ENCODE measurements at places on chromosomes 13 and 19.

DNA sequence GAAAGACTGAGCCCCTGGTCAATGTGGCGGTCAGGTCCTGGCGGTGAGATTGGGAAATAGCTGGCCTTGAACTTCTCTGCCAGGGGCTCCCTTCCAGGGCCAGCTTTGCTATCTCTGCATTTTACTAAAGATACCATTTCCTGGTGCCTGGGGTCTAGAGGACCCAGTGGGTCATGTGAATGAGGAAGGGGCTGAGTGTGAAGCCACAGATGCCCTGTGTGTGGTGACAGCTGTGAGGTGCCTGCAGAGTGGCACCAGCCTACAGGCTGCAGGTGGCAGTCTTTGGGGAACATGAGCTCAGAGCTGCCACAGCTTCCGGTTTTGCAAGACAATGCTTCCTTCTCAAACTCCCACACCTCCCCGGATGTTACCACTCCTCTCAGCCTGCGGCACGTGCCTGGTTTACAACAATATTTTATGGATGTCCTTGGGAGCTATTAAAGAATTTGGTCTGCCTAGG, 5.2 kb upstream of the MLNR start:
- no peak for DNase-seq

DNA sequence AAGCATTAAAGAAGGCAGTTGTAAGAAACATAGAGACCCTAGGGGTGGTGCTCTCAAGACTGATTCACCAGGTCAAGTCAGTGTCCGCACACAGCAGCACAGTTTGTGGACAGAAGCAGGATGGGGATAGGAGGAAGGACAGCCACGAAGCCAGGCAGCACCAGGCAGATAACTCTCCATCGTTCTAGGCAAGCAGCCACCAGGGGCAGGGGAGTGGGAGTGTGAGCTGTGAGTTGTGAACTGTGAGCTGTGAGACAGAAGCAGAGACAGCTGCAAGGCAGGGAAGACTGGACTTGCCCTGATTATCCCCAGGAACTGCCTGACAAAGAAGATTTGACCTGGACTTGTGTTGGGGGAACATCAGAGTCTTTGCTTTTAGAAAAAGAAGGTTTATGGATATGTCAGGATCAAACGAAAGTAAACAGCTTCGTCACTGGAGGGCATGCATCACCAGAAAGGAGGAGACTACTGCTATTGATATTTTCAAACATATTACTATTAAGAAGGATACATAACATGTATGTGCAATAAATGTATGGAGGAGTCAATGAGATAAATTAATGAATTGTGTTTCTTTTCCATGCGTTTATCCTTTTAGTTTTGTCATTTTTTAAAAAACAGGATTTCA, 286.1 kb downstream of the IRS2 start:
- no peak for DNase-seq

- DNase-seq, result no peak
Measured at GRCh38 chr19:45657520-45658167, 10.4 kb upstream of the GIPR start.

DNA sequence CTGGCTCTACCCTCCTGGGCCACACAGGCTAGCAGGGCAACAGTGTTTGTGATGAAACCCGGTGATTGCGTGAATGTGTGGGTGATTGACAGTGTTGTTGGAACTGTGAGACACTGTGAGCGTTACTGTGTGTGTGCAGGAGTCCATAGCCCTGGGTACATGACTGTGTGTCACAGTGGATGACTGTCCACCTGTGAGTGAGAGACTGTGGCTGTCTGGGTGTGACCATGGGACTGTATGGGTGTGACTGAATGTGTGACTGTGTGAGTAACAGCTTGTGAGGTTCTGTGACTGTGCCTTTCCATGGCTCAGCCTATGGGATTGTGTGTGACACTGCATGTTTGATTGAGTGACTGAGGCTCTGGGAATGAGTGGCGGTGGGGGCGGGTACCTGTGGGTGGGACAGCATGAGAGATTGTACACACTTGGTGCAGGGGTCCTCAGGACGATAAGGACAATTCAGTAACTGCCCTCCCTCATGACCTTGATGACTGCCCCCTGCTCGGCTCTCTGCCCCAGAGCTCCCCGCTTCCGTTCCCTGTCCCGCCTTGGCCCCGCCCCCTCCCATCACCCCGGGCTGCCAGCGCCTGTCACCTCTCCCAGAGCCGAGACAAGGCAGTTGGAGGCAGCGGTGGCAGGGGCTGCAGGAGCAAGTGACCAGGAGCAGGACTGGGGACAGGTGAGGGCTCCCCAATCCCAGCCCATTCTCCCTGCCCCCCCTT, at the start of gene GIPR:
TSS of gene GIPR (plus strand) at position 602 of the 722 bp plus-strand sequence. CDS start 1,300 bp downstream, outside the sequence.
- no peak for DNase-seq

- no peak for DNase-seq
Measured at GRCh38 chr13:35143123-35143522, 201.1 kb downstream of the NBEA start.

GRCh38 chr19:22935151-22935550, 67.8 kb downstream of the ZNF728 start:
- no peak for DNase-seq

DNA sequence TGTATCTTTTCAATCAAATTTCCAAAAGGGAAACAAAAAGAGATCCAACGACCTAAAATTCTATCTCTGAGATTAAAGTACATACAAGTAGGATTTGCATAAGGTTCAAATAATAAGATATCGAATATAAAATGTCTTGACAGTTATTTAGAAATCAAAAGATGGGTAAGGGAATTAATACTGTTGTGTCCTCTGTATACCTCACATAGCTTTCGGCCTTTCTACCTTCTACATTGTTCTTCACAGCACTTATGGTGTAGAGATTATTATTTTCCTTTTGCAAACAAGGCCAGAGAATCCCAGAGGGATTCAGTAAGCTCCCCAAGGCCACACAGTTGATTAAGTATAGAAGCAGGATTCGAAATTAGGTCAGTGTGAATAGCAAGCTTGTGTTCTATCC, 403.6 kb downstream of the SPRY2 start:
- no peak for DNase-seq

DNA sequence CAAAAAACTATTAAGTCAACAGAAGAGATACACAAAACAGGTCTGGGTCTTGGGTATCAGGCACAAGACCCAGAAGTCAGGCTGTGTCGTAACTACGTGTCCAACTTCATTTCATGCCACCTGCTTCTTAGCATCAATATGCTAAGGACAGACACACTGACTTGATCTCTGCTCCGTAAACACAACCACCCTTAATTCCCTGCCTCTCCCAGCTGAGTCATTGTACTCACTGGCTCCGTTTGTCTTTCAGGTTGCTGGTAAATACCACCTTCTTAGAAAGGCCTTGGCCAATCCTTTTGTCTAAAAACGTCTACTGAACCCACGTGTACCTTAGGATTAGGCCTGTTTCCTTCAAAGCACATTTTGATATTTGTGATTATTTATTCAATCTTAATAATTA, 726.2 kb downstream of the PCDH9 start:
- no peak for DNase-seq

- no peak for DNase-seq
Measured at GRCh38 chr13:102933122-102933521, 87.3 kb downstream of the ERCC5 start.

- no peak for DNase-seq
Measured at GRCh38 chr13:40515702-40516101, 150.7 kb downstream of the FOXO1 start.

- no peak for DNase-seq
Measured at GRCh38 chr19:42155796-42156195, 23.6 kb upstream of the POU2F2 start.

GRCh38 chr19:55640043-55640576, 692 bp upstream of the ZNF580 start:
- no peak for DNase-seq

DNA sequence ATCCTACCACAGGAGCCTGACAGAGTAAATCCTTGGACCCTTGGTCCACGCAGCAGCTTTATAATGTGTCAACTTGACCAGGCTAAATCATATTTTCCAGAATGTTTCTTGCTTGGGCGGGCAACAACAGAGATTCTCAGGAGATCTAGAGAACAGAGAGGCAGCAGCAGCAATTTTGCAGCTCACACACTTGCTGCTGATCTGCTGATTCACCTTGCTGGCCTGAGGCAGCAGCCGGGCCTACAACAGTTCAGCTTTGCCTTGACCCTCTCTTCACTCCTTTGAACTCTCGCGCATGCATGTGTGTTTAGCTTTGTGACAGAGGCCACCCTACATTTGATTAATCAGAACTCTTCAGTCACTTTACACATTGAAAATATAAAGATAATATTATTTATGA, 159.3 kb downstream of the UGGT2 start:
- no peak for DNase-seq

- DNase-seq, result no peak
Measured at GRCh38 chr19:3531716-3532115, 7.3 kb upstream of the TEKTIP1 start.

GRCh38 chr13:38752686-38753085, 65.8 kb downstream of the FREM2 start:
- DNase-seq, result no peak

GRCh38 chr19:40157059-40157458, 34.2 kb upstream of the MAP3K10 start:
- no peak for DNase-seq

DNA sequence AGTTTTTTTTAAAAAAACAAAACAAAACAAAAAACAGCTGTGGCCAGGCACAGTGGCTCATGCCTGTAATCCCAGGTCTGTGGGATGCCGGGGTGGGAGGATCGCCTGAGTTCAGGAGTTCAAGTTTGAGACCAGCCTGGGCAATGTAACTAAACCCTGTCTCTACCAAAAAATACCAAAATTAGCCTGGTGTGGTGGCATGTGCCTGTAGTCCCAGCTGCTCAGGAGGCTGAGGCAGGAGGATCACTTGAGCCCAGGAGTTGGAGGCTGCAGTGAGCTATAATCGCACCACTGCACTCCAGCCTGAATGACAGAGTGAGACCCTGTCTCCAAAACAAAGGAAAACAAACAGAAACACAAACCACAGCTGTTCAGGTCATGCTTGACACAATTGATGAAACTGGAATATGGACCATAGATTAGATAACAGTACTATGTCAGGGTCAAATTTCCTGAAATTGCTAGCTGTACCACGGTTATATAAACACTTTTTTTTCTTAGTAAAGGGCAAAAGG, 6.9 kb upstream of the ANGPTL4 start:
- no peak for DNase-seq

- DNase-seq, result no peak
Measured at GRCh38 chr13:50891206-50891605, 18.4 kb upstream of the RNASEH2B start.

GRCh38 chr19:48446579-48446978, 796 bp downstream of the GRWD1 start:
- DNase-seq, result no peak

DNA sequence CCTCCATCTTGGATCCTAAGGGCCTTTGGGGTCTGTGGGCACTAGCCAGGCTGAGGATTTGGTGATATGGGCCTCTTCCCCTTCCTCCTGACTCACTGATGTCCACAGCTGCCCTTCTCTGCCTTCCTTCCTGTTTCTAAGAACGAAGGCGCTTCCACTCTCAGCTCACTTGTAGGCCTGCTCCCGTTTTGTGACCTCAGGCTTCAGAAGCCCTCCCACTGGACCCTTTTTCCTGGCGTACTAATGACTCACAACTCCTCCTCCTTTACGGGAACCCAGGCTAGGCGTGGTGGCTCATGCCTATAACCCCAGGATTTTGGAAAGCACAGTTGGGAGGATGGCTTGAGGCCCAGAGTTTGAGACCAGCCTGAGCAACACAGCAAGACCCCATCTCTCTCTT, 55.6 kb downstream of the TMED1 start:
- no peak for DNase-seq

DNA sequence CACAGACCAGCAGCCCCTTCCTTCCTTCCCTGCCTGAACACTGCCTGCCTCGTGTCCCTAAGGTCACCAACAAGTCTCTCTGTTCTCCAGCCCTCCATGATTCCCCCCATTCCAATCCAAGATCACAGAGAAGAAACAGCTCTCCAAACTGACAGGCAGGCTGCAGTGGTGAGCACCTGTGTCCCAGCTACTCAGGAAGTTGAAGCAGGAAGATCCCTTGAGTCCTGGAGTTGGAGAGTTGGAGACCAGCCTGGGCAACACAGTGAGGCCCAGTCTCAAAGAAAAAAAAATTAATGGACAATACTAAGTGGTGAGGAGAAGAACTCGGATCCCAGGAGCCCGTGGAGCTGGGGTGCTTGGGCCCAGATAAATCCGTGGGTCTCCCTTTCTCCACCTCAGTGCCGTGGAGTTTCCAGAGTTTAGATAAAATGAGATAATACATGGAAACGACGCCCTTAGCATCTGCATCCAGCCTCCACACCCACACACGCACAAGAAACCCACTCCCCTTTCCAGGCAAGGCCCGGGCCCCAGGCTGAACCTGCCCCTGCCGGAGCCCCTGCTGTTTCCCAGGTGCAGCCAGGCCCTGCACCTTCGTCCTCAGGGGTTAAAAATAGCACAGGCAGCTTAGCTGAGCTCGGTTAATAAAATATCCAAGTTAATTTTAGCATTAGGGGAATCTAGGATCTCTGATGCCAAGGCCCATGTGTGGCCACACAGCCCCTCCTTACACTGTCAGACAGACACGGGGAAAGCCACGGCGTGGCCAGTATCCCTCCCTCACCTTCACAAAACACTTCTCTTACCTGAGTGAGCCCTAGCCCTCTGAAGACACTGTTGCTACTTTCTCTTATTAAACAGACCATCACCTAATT, 4.7 kb downstream of the RASA3 start:
- no peak for DNase-seq

DNA sequence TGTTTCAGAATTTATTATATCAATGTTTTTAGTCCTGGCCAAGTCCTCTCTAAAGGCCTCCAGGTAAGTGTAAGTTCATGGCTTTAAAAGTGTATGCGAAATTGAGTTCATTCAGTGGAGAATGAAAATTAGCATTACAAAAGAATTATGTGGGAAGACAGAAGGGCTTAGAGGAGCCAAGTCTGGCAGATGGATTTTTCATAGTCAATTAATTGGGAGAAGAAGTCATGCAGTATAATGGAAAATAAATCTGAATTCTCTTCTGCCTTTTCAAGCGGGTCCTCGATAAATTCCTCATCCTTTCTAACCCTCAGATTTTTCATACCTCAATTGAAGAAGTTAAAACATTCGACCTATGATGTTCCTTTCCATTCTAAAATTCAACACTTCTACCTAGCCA, 394.2 kb downstream of the ITGBL1 start:
- DNase-seq, result no peak

DNA sequence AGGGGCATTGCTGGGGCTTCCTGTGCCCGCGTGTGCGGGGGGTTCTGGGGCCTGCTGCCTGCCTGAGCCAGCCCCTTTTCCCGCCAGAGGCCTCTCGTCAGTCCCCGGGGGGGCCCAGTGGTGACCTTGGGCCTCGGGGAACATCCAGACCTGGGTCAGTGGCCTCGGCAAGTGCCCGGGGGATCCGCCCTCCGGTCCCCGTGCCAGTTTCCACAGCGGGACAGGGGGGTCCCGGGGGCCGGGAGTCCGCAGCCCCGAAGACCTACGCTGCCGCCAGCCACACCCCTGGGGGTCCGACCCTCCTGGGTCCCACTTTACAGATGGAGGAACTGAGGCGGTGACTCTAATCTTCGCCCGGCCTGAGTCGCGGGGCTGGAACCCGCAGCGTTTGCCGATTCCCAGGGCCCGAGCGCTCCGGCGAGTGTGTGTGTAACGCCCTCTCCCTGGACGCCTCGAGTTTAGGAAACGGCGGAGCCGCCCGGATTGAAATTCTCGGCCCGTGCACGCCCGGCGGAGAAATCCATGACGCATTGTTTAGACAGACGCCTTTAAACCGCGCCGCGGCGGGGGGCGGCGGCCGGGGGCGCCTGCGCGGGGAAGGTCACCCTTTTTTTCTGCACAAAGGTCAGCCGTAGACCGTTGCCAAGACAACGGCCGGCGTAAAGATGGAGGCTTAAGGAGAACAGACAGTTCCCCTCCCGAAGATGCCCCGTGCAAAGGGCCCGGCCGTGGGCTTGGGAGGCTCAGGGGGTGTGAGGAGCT, 39.3 kb downstream of the EFNA2 start:
- no peak for DNase-seq
